Diencephalon (tissue), 1 donor: ENCODE measurements at places on chromosomes 11 and 22. TPM values are rescaled to one million over a fixed set of nuclear protein-coding genes. Genes with fewer than 3 reads are reported as not detected.

The MUC6 gene
- total RNA-seq: not detected

The CDCA5 gene
- 2.3 TPM for total RNA-seq

The CRYBB3 gene
- not detected for total RNA-seq

The CPT1B gene
- total RNA-seq: 9.2 TPM

The GVQW3 gene
- 39.0 TPM for total RNA-seq

The CARNS1 gene
- 0.23 TPM for total RNA-seq

The KIAA0930 gene
- 57.9 TPM for total RNA-seq

The DCHS1 gene
- total RNA-seq: 48.4 TPM
